ENCODE measurements at places on chromosomes 2 and 18. TPM values are rescaled to one million over a fixed set of nuclear protein-coding genes. Genes with fewer than 3 reads are reported as not detected.

GCG gene
- not detected for total RNA-seq

DSG4 gene
- total RNA-seq = not detected

SERPINB13 gene
- total RNA-seq = not detected

RFX8 gene
- total RNA-seq = not detected

FOSL2 gene
- 12.1 TPM for total RNA-seq

OTOS gene
- total RNA-seq = not detected

- DNase-seq = no peak
Observed at GRCh38 chr2:18625563-18625962, 36.2 kb upstream of the NT5C1B start.

GRCh38 chr2:60070736-60071489 lies 482.5 kb downstream of the BCL11A start:
- no peak for DNase-seq

DNA sequence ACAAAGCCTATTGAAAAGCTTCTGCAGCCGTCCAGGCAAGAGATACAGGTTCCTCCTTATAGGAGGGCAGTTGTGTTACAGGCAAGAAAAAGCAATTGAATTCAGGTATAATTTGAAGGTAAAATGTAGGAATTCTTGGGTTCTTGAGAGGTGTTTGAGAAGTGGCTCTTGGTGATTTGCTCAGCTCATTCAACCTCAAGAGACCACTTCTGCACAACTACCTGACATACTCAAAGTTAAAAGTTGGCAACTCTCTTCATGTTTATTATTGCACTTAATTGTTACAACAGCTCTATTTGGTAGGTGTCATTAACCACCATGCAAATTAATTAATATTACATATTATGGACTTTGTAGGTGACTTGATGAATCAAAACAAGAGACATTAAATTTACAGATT lies 753.2 kb downstream of the ADCYAP1 start:
- DNase-seq = no peak

DNA sequence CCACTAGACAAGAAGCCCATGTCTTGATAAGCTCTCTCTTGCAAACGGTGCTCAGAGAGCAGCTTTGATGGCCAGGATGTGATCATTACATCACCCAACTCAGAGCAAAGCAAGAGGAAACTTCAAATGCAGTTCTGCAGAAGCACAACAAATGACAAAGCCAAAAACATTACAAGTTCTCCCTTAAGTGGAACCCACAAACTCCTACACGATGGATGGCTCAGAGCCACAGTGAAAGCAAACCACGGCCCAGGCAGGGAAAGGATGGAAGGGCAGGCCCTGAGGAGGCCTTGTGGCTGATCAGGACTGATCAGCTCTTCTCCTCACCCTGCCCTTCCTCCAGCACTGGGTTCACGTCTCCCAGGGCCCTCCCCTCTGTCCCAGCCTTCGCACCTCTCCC lies 326.4 kb downstream of the EIPR1 start:
- DNase-seq = no peak

DNA sequence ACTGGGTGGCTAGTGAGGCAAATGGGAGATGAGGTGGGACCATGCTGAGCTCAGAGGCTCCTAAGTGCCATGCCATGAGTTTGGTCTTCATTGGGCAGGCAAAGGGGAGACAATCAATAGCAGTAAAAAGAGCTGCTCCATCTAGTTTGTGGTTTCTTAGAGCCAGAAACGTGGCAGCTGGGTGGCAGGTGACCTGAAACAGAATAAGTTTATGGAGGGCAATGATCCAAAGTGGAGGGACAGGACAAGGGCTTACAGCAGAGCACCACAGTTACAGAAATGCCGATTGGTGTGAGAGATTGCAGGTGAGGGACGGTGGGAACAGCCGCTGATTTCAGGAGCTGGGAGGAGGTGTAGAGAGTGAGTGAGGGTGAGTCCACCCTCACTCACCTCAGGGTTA lies 237.0 kb downstream of the LPIN1 start:
- DNase-seq = no peak

DNA sequence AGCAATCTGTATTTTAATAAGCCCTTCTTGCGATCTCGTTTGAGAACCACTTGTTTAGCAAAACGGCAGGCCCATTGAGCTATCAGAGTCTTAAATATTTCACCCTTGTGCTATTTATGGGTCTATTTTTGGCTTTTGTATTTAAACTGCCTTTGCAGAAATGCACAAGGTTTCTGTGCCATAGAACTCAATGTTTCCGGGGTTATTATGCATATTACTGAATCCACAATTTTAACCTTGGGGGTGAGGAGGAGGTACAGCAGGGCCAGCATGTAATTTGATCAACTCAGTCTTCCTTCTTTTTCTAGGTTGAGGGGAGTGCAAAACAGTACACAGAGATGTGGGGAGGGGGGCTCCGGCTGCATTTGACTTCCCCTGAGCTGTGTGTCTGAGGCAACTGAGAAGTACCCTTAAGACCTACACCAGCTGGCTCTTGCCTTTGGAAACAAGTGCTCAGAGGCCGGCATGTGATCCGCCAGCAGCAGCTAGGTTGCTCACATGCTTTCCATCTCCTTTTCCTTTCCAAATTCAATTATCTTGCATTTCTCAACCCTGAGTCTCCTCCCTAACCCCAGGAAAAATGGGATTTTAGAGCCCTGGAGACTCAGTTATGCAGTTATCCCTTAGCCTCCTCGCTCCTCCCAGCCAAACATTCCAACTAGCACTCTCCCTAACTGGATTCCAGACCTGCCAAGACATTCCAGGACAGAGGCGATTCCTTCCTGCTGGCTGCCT lies 103.0 kb downstream of the HNRNPLL start:
- no peak for DNase-seq

- DNase-seq = peak; percentile 62
Observed at GRCh38 chr2:127508631-127509034, 17.7 kb downstream of the IWS1 start.

GRCh38 chr2:190587106-190587505 lies 52.6 kb upstream of the NEMP2 start:
- no peak for DNase-seq

GRCh38 chr2:57044931-57045635 lies 861.3 kb downstream of the CCDC85A start:
- DNase-seq = no peak

DNA sequence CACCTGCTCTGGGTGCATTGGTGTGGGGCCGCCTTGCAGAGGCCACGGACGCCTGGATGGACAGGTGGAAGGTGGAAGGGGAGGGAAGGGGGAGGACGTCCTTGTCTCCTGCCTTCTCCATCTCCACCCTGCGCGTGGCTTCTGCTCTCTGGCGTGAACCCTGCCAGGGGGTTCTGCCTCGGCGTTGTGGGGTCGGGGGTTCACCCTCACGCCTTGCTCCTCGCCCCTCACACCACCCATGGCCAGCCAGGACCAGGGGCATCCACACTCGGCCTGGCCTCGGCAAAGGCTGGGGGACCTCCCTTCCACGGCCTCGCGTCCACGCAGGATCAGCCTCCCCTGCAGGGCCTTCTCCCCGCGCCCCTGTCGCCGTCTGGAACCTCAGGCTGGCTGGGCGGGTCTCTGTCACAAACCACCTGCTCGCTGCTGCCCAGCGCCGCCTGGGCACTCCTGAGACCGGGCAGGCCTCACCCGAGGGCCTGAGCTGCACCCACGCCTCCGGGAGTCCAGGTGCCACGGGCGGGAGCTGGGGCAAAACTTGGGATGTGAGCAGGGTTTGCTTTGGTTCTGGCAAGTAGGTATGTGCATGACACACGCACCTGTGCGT lies 655.9 kb downstream of the GALR1 start:
- DNase-seq = no peak

DNA sequence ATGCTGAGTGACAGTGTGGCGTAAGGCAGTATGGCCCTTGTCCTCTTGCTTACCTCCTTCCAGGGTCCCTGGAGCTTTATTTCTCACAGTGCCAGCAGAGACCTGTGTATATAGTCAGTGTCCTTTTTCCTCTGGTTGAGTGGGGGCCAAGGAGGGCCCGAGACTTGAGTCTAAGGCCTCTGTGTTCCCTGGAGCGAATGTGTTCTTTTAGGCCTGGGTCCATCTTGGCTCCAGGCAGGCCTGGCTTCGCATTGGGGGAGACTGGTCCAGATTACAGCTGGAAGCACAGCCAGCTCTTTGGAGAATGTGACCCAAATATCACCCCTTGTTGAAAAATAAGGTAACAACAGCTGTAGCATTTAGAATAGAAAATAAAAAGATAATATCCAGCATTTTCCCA lies 5.0 kb downstream of the VAMP5 start:
- DNase-seq = no peak

GRCh38 chr2:121565389-121566250 lies 34.9 kb downstream of the RNU4ATAC start:
- DNase-seq = peak; percentile 62

DNA sequence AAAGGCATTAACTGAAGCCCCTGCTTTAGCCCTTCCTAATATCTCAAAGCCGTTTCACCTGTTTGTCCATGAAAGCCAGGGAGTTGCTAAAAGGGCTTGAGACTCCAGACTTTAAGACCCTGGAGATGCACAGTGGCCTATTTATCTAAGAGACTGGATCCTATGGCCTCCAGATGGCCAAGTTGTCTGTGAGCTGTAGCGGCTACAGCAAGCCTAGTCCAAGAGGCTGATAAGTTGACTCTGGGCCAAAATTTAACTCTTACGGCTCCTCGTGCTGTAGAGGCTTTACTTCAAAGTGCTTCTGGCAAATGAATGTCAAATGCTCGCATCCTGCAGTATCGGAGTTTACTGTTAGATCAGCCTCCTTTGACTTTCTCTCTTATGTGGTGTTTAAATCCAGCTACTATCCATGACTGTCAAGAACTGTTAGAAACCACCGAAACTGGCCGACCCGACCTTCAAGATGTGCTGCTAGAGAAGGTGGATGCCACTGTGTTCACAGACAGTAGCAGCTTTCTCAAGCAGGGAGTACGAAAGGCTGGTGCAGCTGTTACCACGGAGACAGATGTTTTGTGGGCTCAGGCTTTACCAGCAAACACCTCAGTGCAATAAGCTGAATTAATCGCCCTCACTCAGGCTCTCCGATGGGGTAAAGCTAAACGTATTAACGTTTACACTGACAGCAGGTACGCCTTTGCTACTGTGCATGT lies 336.7 kb upstream of the CNTNAP5 start:
- peak; percentile 5 for DNase-seq

- peak; percentile 20 for DNase-seq
Observed at GRCh38 chr2:123993728-123994323, 31.3 kb upstream of the CNTNAP5 start.

DNA sequence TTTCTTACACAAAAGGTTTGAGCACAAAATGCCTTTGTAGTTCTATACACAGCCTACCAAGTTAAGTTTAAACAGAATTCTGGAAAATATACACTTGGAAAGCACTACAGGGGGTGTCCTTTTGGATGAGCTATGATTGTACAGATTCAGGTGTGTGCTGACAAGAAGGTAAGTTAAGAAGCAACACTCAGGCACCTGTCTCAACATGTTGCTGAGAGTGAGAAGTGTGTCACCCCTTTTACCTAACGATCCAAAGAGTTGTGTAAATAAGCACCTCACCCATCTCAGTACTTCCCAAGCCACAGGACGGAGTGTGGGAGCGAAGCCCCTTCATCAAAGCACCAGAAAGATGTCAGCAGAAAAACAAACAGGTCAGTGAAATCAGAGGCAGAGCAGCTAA lies 109.5 kb upstream of the DAPL1 start:
- DNase-seq = no peak

Data from G401 (cell line).